CD14-positive monocyte (primary cell): ENCODE measurements at places on chromosomes 16 and 17. TPM values are rescaled to one million over a fixed set of nuclear protein-coding genes. Genes with fewer than 3 reads are reported as not detected.

Gene KRTAP9-2
- not detected for polyA plus RNA-seq

Gene GSG1L
- polyA plus RNA-seq: not detected

Gene KRT12
- polyA plus RNA-seq: not detected

Gene NMT1
- polyA plus RNA-seq: 50.2 TPM

Gene SYNGR3
- 0.20 and 0.27 TPM in 2 replicates for polyA plus RNA-seq

DNA sequence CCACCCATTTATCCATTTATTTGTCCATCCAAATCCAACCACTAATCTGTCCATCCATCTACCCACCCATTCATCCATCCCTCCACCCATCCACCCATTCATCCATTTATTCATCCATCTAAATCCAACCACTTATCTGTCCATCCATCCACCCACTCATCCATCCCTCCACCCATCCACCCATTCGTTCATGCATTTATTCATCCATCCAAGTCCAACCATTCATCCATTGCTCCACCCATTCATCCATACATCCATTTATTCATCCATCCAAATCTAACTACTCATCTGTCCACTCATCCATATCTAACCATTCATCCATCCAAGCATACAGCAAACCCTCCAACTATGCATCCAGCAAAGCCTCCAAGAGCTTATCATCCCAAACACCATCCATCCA is 267.3 kb downstream of the XYLT1 start:
- H3K4me1 ChIP-seq: peaks cover 19% of the 10 kb centered on the region
- no peak overlapping the region for H3K4me3 ChIP-seq
- peaks cover 20% of the 10 kb centered on the region for H3K36me3 ChIP-seq
- DNase-seq: no peak
- H3K27ac ChIP-seq: no peak overlapping the region

DNA sequence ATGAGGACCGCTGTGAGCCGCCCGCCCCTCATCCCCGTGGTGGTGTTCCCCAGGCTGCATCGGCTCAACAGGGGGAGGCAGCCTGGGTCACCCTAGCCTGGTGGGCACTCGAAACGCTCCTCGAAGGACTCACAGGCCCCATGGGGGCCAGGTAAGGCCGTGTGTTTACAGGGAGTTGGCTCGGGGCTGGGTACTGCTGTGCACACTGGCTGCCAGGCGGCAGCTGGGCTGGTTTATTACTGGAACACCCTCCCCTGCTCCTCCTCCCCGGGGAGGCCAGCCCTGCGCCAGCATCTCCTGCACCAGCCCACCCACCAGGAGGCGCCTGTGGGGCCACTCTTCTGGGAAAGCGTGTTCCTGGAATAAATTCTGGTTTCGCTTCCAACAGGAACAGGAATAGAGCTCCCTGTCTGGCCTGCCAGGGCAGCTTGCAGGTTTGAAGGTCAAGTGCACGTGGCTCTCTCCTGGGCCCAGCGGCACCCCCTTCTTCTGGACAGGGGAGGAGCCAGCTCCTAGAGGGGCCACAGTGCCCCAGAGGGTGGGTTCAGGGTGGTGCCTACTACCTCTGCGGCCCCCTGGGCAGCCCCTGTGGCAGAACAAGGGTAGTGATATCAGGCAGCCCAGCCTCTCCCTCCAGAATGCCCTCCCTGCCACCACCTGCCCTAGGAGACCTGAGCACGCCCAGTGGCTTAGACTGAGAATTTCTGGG is 11.3 kb downstream of the MCRIP1 start:
- peaks cover 4% of the 10 kb centered on the region for H3K4me1 ChIP-seq
- no peak overlapping the region for H3K27ac ChIP-seq
- H3K36me3 ChIP-seq: peaks cover 14% of the 10 kb centered on the region
- no peak overlapping the region for H3K4me3 ChIP-seq

DNA sequence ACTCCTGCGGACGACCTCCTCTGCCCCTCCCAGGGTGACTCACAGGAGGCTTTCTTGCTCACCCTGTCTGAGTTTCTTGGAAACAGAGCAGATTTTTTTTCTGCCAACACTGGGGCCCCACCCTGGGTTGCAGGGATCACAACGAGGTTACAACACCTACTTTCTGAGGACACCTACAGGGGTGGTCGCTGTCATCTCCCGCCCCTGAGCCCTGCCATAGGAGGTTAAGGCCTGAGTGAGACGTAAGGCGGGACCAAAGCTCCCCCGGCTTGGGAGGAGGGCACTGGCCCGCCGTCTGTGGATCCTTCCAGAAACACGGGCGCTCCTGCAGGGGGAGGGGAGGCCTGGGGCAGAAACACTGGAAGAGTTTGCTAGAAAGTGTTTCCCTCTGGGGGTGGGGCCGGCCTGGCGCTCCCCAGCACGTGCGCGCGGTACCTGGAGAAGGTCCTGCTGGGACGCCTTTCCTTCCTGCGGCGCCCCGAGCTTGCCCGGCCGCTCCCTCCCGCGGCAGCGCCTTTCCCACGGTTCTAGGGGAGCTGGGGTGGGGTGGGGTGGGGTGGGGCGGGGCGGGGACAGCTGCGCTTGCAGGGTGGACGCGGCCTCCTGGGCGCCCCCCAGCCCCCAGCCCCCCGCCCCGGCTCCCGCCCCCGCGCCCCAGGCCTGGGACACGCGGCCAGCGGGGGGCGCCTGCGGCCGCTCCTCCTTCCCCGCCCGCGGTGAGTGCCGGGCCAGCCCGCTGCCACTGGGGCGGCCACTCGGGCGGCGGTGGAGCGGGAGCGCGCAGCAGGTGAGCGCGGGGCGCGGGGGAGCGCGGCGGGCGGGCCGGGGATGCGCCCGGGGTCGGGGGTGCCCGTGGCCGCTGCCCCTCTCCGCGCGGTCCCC is 20.7 kb upstream of the ADCY7 start:
- H3K36me3 ChIP-seq: no peaks in the 10 kb centered on the region
- DNase-seq: peak; percentile 48
- H3K4me1 ChIP-seq: peaks cover 32% of the 10 kb centered on the region
- no peak overlapping the region for H3K27ac ChIP-seq
- H3K27me3 ChIP-seq: no peaks in the 10 kb centered on the region
- peak overlapping the region; percentile 81 for H3K4me3 ChIP-seq

GRCh38 chr17:48545022-48545375 is at the start of gene HOXB2:
Gene HOXB2, minus strand, starts transcription at chr17:48545109. Its CDS starts 198 bp downstream, at chr17:48544911.
- H3K4me1 ChIP-seq: peaks cover 58% of the 10 kb centered on the region
- DNase-seq: no peak
- peaks cover 78% of the 10 kb centered on the region for H3K27me3 ChIP-seq

- H3K4me3 ChIP-seq: peak overlapping the region; percentile 82
- H3K27ac ChIP-seq: peak overlapping the region; percentile 97
- H3K4me1 ChIP-seq: peaks cover 34% of the 10 kb centered on the region
- peak; percentile 12 for DNase-seq
- no peaks in the 10 kb centered on the region for H3K27me3 ChIP-seq
Measured at GRCh38 chr17:39462631-39463375, 1.5 kb downstream of the CDK12 start.

DNA sequence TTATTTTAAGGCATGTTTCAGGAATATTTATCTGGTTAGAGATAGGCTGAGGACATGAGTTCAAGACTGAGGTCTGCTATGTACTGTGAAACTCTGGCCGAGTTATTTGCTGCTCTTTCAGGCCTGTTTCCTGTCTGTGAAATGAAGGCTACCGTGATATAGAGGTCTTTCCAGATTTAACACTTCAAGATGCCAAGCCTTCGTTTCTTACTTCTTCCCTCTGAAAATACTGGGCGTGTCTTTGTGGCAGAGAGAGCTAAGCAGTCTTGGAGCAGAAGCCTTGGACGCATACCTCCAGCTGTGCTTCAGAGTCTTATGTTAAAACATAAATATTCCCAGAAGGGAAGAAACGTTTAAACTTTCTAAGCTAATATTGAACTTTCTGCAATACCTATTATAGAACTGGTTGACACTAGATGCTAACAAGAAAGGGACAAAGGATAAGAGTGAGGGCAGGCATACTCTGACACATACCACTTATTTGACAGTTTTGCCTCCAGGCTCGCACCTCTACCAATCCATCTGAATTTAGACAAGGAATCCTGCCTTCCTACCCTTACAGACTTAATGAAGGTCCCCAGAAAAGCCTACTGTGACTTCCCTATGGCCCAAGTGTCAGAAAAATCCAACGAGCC is 17.5 kb downstream of the WIPI1 start:
- peaks cover 66% of the 10 kb centered on the region for H3K4me1 ChIP-seq
- no peak overlapping the region for H3K4me3 ChIP-seq
- no peak for DNase-seq
- no peak overlapping the region for H3K27ac ChIP-seq
- H3K27me3 ChIP-seq: no peaks in the 10 kb centered on the region
- H3K36me3 ChIP-seq: peaks cover 17% of the 10 kb centered on the region

GRCh38 chr16:27251541-27252205 is 16.9 kb downstream of the NSMCE1 start:
- H3K4me3 ChIP-seq: no peak overlapping the region
- H3K27ac ChIP-seq: no peak overlapping the region
- H3K36me3 ChIP-seq: peaks cover 16% of the 10 kb centered on the region
- H3K27me3 ChIP-seq: no peaks in the 10 kb centered on the region
- no peak for DNase-seq
- peaks cover 7% of the 10 kb centered on the region for H3K4me1 ChIP-seq
